ENCODE measurements at places on chromosomes 12 and 14.
A peak's percentile ranks its signal among the peaks of the same experiment; 100 is the strongest.

DNA sequence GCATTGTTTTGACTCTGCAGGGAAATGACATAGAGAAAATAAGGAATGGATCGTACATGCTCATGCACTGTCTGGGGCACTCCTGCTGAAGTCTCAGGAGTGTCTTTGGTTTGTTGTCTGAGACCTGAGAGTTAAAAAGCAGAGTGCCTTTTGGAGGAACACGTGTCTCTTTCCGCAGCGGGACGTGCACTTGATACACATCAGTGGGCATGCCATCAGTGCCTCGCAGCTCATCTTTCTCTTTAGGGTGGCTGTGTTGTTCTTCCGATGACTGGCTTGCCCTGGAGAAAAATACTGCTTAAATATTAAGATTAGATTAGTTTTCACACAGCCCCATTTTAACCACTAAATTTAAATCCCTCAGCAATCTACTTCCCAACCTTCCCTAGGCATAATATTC, 835.9 kb downstream of the DIO2 start:
- DNase-seq: no peak

- no peak for DNase-seq
These were observed 80.6 kb downstream of the HEATR5A start for GRCh38 chr14:31339743-31340142.

DNA sequence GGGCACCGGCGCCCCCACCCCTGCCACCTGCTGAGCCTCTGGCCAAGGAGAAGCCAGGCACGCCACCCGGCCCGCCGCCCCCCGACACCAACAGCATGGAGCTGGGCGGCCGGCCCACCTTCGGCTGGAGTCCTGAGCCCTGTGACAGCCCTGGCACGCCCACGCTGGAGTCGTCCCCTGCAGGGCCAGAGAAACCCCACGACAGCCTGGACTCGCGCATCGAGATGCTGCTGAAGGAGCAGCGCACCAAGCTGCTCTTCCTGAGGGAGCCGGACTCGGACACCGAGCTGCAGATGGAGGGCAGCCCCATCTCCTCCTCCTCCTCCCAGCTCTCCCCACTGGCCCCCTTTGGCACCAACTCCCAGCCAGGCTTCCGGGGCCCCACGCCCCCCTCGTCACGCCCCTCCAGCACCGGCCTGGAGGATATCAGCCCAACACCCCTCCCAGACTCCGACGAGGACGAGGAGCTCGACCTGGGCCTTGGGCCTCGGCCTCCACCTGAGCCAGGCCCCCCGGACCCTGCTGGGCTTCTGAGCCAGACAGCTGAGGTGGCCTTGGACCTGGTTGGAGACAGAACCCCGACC, 6.5 kb downstream of the SETD1B start:
- DNase-seq: no peak

DNA sequence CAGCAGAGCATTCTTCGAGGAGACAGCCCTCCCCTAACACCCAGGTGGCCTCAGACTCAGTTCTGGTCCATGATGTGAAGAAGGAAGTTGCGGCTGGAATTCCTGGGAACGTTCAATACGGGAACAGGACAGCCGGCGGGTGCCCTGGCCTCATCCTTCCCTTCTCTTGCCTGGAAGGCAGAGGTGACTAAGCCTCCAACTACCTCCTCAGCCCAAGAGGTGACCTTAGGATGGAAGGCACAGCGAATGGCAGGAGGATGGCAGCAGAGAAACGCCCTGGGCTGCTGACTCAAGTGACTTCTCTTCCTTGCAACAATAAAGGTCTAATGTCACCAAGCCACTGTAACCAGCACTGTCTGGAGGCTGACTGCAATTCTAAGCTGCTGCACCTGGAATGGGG, 36.1 kb downstream of the DHX37 start:
- no peak for DNase-seq

DNA sequence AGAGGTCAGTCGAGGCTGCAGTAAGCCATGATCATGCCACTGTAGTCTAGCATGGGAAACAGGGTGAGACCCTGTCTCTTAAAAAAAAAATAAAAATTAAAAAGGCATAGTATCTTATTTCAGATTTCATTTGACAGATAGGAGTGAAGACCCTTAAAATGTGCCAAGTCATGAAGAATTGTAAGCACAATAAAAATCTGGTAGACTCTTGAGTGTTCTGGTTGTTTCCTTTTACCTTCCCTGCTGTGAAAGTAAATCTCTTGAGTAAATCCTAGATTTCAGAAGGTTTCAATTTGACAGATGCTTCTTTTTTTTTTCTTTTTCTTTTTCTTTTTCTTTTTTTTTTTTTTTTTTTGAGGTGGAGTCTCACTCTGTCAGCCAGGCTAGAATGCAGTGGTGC, 109.0 kb downstream of the ESR2 start:
- no peak for DNase-seq

DNA sequence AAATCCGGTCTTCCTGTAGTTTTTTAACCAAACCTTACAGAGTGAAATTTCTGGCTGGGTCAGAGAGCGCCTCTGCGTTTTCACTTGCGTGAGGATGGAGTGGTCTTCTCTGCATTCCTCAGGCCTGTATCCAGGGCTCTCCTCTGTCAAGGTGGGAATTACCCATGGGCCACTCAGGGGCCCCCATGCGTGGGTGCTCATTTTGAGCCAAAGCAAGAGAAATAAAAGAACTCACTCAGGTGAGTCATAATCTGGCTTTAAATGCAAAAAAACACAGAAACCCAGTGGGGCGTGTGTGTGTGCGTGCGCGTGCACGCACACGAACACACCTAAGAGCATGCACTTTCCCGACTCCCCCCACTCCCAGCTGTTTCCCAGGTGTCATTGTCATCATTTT, 104.0 kb upstream of the PWP1 start:
- DNase-seq: no peak

- no peak for DNase-seq
These were observed 31.9 kb downstream of the RDH12 start for GRCh38 chr14:67733616-67734015.

DNA sequence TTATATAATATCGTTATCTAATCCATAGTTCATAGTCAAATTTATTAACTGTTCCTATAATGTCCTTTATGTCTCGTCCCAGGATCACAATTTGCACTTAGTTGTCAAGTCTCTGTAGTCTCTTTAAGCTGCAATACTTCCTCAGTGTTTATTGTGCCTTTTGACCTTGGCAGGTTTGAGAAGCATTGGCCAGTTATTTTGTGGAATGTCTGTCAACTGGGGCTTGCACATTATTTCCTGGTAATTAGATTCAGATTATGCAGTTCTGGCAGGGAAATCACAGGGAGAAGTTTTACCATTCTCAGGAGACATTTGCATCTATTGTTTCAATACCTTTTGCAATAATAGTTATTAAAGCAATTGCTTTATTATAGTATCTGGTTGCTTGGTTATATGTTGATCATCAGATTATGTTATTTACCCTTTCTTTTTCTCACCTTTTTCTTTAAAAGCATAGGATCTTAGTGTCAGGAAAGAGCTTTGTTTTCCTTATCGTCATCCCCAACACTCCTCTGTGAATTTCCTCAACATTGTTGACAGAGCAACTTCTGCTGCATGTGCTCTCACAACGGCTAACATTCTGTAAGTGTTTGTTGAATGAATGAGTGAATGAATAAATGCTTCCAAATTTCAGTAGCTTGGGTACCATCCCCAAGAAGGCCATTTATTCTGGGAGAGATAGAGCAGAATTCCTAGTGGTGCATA, 3.7 kb upstream of the ART4 start:
- no peak for DNase-seq

- peak; percentile 34 for DNase-seq
These were observed 51.4 kb downstream of the VCPKMT start for GRCh38 chr14:50064993-50065392.

GRCh38 chr14:74500417-74501134, 7.0 kb downstream of the ISCA2 start:
- no peak for DNase-seq

DNA sequence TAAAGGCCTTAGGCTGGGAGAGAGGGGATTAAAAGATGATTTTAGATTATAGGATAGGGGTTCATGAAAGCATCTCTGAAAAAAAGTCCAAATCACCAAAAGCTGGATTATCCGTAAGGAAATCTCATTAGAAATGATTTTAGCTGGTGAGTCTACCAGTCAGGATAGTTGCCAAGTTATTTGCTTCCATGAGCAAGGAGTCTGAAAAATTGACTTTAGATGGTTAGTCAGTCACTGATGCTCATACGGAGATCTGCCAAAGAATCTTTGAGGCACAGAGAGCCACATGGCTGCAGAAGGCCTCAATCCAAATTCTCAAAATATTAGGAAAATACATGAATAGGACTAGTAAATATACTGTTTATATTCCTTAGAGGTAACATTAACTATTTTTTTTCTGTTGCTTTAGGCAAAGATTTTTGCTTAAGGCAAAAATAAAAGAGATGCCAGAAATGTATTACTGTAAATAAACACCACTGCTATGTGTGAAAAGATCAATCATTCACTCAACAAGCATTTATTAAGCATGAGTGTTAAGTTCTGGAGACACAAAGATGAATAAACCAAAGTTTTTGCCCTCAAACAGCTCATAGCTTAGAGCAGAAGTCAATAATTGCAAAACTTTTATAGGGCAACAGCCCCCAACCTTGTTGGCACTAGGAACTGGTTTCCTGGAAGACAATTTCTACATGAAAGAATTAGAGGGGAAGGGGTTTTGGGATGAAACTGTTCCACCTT, 105.2 kb downstream of the BBS10 start:
- no peak for DNase-seq

- DNase-seq: no peak
These were observed 90.2 kb downstream of the NTN4 start for GRCh38 chr12:95700316-95700785.

DNA sequence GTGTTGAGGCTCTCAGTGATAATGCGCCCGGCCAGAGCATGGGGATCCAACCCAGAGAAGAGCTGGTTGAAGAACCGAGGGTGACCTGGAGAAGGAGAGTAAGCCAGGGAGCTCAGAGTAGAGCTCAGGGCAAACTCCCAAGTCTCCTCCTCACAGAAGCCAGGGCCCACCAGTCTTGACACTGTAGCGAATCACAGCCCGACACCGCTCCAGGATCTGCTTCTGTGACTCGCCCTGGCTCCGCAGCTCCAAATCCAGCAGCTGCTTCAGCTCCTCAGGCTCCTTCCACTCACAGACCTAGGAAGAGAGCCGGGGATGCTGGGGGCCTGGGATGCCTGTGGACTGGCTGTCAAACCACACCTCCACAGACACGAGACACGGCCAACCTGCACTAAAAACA, 8.2 kb upstream of the ZNF740 start:
- no peak for DNase-seq

DNA sequence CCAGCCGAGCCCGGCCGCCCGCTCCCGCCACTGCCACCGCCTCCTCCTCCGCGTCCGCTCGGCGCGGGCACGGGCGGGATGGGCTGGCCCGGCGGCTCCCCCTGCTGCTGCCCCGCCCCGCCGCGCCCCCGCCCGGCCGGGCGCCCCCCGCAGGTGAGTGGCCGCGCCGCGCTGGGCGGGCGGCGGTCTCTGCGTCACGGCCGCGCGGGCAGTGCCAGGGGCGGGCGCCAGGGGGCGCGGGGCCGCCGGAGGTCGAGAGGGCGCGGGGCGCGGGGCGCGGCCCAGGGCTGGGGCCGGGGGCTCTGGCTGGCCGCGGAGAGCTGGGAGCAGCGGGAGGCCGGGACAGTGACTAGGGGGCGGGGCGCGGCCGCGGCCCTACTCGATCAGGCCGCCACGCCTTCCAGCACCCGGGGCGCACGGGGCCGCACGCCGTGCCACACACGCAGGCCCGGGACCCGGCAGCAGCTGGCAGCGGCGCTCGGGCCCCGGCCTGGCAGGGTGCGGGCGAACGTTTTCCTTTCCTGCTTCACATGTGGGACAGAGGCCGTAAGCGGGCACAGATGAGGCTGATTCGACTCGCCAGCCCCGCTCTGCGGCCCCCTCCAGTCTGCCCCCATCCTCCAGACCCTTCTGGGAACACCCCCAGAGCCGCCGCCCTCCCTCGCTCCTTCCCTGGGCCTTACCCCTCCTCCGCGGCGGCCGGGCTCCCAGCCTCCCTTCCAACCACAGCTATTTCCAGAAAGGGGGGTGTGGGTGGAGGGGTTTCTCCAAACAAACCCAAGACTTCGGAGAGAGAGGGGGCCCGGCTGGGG, 2.4 kb upstream of the TNS2 start:
- peak; percentile 57 for DNase-seq
